Mammary epithelial cell (primary cell): ENCODE measurements at places on chromosomes 4 and X. TPM values are rescaled to one million over a fixed set of nuclear protein-coding genes. Genes with fewer than 3 reads are reported as not detected.

The PNMA6F gene
- not detected in 2 replicates for total RNA-seq

The MXD4 gene
- 21.5 and 26.0 TPM in 2 replicates for total RNA-seq

The SLC10A3 gene
- 22.8 and 29.6 TPM in 2 replicates for total RNA-seq

The CEP135 gene
- 5.3 TPM for total RNA-seq
